ENCODE measurements at places on chromosomes 11 and 22.

- no peak for DNase-seq
Measured at GRCh38 chr11:117121176-117121575, 22.9 kb upstream of the PAFAH1B2 start.

GRCh38 chr11:85348945-85349344, 278.2 kb downstream of the DLG2 start:
- DNase-seq: no peak

DNA sequence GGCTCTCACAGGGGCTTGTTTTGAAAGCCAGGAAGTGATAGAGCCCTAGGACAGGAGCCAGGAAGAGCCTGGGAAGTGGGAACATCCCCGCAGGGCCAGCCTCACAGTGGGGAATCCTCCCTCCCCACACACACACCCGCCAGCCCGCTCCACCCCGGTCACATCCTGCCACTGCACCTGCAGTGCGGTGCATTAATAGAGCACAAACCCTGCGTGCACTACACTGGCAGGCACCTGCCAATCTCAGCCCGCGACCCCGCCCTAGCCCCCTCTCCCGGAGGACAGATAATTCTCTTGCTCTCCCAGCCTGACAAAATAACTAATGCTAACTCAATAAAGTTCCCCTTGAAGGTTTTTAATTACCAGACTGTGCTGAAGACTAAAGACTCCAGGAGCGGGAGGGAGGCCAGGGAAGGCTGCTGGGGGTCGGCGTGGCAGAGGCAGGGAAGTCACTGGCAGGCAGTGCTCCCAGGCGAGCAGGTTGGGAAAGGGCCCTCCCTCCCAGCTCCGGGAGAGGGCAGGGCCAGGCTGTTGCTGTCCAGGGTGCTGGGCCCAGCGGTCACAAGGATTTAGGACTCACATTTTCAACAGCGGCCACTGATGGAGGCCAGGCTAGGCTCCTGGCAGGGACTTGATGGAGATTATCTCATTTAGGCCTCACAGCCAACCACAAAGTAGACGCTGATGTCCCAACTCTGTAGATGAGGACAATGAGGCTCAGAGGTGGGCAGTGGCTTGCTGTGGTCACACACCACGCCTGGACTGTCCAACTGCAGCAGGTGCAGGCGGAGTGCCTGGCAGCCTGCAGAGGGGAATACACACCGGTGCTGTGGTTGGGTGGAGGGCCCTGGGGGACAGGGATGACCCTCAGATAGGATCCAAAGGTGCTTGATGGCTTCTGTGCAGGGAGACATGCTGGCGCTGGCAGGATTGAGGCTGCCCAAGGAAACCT, 23.9 kb upstream of the TCF20 start:
- no peak for DNase-seq

DNA sequence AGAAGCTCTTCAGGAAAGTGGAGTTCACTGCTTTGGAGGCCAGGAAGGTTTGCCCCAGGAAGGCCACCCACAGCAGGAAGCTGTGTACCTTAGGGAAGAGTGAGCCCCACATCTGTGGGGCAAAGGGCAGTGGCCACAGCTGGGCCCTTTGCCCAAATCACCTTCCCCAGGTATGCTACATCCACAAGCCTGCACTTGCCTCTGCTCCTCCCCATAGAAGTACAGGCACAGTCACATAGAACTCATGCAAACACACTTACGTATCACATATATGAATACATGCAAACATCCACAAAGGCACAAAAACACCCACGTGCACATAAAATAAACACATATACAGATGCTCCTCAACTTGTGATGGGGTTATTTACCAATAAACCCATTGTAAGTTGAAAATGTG, 2.1 kb downstream of the TRIM29 start:
- no peak for DNase-seq

DNA sequence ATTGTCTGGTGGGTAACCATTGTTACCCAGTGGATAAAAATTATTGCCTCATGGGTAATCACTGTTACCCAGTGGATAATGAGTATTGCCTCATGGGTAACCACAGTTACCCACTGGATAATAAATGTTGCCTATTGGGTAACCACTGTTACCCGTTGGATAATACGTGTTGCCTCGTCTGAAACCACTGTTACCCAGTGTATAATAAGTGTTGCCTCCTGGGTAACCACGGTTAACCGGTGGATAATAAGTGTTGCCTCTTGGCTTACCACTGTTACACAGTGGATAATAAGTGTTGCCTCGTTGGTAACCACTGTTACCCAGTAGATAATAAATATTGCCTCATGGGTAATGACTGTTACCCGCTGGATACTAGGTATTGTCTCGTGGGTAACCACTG, 20.9 kb upstream of the NXPE4 start:
- no peak for DNase-seq

DNA sequence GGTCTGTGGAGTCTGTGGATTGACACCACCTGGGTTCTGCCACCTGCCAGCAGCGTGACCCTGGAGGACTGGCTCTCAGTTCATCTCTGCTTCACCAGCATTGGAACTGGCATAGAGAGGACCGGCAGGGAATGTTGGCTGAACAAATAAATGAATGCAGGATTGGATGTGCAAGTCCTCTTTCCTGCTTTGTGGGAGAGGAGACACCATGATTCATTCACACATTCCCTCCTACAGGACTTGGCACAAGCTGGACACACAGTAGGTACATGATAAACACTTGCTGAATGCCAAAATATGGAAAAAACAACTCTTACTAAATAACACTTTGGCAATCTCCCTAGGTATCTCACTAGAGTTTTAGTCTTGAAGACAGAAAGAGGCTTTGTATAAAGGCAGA, 116.6 kb upstream of the NARS2 start:
- no peak for DNase-seq

GRCh38 chr22:20431511-20432192, 6.0 kb downstream of the SCARF2 start:
- DNase-seq: no peak

GRCh38 chr11:76802621-76803020, 19.5 kb downstream of the TSKU start:
- no peak for DNase-seq

DNA sequence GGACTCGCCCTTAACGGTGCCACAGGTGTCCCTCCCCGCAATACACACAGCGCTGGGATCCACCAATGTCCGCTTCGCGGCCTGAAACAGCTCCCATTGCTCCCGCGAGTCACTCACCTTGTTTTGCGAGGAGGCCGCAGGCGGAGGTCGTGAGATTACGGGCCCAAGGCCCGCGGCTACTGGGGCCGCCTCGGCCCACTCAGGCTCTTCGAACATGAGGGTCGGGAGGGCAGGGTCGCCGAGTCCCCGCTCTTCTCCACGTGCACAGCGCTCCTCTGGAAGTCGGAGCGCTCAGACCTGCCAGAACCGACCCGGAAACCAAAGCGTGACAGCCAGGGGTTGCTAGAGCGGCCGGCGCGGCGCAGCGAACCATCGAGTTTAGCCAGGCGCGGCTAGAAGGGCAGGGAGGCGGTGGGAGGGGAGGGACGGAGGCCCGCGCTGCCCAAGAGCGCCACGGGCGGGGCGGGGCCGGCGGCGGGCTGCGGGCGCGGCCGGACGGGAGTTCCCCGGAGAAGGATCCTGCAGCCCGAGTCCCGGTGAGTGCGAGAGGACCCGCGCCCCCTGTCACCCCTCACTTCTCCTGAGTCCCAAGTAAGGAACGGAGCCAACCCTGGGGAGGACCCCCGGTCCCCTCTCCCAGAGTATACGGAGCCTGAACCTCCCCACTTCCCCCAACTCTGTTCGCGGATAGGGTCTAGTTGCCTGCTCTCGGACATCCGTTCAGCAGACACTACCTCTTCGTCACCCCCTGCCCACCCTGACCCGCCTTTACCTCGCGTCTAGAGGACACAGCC, at the start of the genes ILK and RRP8:
Gene ILK, plus strand, starts transcription at position 488 of the 794 bp plus-strand sequence. CDS start 498 bp downstream, outside the sequence.
Gene RRP8, minus strand, starts transcription at position 330 of the 794 bp plus-strand sequence. Its CDS starts 114 bp downstream, at position 216.
- DNase-seq: peak; percentile 91

- no peak for DNase-seq
Measured at GRCh38 chr22:38919631-38920190, 37.7 kb upstream of the APOBEC3A start.

DNA sequence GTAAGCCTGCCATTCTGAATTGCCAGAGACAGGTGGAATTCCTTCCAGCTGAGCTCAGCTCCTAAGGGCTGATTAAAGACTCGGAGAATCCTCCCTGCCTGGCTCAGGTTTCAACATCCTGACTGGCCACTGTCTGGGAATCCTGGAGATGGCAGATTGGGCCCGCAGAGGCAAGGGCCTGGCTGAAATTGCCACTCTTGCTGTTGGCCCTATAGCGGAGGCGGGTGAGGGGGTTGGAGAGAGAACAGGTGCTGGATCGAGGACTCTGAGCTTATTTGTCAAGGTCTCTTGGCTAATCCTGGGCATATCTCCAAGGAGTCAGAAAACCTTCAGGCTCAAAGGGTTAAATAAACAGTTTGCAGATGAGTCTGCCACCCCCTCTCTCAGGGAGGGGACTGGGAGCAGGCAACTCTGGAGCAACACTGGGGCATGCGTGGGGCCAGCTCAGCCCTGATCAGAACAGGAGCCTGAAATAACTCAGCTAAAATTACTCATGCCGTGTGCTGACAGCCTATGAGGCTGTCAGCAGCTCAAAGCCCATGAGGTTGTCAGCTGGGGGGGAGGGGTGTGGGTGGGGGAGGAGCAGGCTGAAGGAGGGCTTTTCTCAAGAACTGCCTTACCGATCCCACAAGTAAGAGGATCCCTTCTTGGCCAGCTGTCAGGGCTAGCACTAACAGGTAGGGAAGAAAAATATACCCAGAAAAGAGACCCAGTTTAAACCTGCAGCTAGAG, 14.7 kb upstream of the MFRP start:
- DNase-seq: peak; percentile 71

DNA sequence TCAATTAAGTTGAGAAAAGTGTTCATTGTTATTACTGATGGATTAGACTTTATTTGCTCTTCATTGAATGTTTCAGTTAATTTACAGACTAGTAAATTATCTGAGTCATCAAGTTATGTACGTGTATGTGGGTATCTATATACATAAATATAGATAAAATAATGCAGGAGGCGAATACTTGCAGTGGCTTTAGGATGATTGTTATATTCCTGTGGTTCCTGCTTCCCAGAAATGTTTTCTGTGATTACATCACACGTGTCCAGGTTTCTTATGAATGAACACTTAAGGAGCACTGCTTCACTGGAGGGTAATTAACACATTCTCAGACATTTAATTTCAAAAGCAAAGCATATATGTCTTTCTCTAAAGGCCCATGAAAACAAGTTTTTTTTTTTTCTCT, 28.4 kb downstream of the YAP1 start:
- DNase-seq: no peak

- no peak for DNase-seq
Measured at GRCh38 chr11:112178936-112179335, 3.6 kb downstream of the BCO2 start.

DNA sequence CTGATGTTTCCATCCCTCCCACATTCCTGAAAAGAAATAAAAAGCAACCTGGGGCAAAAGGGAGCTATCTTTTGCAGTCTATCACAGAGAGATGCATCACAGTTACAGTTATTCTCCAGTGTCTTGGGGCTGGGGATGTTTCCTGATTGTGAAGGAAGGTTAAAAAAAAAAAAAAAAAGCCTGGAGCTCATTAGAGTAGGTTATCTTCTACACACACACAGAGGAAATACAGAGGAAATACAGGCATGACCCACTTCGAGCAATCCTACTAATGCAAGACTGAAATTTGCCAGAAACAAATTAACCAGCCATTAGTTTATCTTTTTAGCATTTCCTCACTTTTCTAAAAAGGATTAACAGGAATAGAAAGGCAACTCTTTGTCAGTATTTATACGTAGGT, 89.4 kb upstream of the CLMP start:
- DNase-seq: no peak

DNA sequence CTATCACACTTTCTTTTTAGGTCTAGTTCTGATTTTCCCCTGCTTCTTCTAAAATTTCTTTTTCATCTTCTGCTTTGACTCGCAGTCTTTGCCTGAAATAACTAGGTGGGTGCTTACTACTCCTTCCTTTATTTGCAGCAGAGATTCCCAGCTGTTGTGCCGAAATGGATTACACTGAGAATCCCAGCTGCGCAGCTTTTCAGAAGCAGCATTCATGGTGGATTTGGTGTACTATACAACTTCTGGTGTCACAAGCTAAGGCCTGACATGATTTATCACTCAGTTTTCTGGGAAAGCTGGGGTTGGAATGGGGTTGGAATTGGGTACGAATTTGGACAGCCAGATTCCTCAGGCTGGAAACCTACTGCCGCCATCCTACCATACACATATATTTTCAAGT, 6.0 kb upstream of the XKR3 start:
- no peak for DNase-seq

DNA sequence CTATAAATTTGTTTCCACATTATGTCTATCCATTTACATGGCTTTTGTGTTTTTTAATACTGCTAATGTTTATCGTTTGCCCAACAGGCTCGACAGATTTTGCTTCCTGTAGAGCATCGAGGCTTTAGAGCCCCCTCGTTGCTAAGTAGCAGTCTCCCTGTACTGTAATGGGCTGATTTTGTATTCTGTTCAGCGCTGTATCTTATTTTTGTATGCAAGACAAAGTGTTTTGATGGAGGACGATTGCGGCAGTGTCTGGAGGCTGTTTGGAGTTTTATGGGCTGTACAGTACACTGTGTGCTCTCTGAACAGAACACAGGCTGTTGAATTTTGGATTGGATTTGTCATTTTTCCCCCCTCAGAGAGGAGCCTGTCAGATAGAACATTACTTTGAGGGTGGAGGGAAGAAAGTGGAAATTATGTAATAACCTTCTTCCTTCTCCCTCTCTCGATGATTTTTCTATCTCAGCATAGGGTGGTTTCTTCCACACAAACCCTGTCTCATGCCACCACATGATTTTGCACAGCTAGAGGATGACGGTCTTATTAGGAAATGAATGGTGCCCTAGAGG, 104.4 kb downstream of the ZBTB16 start:
- no peak for DNase-seq

DNA sequence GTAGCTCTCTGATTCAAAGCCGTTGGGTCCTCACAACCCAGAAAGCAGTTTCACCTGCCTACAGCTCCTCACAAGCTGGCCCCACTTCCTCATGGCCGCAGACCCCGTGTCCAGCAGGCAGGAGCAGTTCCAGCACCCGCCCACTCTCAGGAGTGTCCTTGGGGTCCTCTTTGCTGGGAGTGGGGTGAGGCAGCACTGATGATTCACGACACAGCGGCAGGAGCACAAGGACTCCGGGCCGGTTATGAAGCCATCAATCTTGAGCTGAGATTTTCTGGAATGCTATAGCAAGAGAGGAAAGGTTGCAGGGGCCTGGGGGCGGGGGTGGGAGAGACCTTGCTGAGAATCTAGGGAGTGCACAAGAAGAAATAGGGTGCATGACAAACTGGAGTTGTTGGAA, 311.2 kb downstream of the NXPE2 start:
- DNase-seq: no peak

DNA sequence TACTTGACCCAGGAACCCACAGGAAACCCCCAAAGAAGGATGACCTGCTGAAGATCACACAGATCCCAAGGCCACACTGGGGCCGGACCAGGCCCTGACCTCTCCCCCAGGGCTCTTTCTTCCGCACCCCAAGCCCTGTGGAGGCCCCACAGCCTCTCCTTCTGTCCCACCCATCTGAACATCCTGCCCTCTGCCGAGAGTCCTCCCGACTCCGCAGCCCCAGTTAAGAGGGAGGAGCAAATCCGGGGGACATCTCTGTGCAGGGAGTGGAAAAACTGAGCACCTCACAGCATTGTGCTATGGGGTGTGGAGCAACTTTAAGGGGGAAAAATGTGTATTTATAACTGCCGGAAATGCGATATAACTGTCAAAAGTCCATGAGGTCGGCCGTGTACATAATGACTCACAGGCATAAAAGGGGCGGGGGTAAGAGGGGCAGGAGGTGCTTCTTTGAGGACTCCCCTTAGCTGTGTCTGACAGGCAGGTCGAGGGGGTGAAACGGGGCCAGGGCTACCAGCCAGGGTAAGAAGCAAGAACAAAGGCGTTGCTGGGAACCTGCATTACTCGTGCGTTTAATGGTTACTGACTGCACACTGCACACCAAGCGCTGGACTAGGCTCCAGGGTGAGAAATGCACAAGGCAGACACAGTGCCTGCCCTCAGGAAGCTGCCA, 57.2 kb downstream of the WNT11 start:
- DNase-seq: no peak

All from left kidney (tissue), 8 donors.